ENCODE measurements at places on chromosomes 6 and 20.

GRCh38 chr6:25064006-25064405 lies 128.2 kb upstream of the RIPOR2 start:
- DNase-seq: no peak

GRCh38 chr6:134183844-134184243 lies 131.4 kb upstream of the SLC2A12 start:
- DNase-seq: no peak

- no peak for DNase-seq
These were observed 11.6 kb downstream of the TNFAIP3 start for GRCh38 chr6:137878486-137879285.

DNA sequence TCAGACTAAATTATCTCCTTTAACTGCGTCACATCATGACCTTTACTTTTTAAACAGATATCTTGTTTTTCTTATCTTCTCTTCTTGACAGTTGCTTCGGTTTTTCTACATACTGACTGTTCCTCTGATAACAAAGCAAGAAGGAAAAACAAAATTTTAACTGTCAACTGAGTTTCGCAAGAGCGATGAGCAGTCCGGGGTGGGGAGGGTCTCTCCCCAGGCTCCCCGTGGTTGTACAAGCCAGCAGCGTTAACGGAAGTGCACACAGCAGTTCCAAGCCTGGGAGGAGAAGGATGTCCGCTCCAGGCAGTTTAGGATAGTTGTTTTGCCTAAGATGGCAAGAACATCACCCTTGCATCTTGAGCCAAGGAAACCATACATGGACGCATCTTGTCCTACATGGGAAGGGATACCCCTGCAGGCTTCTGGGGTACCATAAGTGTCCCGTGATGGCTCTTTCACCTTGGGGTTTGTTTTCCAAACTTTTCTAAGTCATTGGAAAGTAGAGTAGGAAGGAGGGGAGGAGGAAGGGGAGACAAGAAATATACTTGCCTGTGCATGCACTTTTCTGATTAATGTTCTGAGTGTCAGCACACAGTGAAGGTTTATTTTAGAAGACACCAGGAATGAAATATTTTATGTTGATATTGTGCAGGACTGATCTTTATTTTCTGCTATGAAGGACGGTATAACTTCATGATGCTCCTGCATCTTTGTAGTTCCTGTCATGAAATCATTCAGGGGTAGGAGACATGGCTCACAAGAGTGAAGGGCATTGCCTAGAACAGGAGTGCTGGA lies 20.8 kb downstream of the SLC24A3 start:
- no peak for DNase-seq

DNA sequence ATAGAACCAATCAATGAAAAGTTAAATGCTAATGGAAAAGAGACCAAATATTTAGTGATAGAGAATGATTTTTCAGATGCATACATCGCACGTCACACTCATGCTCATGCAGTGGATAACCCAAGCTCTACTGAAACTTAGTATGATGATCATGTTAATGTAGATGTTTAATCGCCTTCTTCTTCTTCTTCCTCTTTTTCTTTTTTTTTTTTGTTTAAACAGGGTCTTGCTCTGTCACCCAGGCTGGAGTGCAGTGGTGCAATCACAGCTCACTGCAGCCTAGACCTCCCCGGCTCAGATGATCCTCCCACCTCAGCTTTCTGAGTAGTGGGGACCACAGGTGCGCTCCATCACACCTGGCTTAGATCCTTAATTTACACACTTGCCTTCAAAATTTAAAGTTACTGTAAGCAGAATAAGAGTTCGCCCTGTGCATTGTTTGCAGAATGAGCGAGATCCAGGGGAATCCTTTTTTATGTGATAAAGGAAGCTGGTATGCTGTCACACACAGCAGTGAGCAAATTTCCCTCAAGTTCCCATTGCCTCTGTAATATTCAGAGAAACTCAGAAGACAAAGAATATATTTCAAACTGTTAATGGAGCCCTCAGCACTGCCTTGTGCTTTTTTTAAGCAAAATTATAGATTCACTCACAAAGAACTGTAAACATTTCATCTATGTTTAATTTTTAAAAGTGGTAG lies 194.2 kb upstream of the SGK1 start:
- DNase-seq: no peak

DNA sequence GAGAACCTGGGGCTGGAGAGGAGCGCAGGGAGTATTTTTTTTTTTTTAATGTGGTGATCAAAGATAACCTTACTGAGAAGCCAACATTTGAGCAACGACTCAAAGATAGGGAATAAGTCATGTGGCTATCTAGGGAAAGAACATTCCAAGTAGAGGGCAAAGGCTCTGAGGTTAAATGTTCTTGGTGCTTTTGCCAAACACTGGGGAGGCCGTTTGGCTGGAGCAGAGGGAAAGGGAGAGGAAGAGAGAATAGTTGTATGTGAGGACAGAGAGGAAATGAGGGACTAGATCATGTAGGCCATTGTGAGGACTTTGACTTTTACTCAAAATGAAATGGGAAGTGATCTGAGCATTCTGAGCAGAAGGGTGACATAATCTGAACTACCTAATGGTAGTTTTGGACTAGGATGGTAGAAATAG lies 27.8 kb downstream of the ACSS2 start:
- DNase-seq: no peak

DNA sequence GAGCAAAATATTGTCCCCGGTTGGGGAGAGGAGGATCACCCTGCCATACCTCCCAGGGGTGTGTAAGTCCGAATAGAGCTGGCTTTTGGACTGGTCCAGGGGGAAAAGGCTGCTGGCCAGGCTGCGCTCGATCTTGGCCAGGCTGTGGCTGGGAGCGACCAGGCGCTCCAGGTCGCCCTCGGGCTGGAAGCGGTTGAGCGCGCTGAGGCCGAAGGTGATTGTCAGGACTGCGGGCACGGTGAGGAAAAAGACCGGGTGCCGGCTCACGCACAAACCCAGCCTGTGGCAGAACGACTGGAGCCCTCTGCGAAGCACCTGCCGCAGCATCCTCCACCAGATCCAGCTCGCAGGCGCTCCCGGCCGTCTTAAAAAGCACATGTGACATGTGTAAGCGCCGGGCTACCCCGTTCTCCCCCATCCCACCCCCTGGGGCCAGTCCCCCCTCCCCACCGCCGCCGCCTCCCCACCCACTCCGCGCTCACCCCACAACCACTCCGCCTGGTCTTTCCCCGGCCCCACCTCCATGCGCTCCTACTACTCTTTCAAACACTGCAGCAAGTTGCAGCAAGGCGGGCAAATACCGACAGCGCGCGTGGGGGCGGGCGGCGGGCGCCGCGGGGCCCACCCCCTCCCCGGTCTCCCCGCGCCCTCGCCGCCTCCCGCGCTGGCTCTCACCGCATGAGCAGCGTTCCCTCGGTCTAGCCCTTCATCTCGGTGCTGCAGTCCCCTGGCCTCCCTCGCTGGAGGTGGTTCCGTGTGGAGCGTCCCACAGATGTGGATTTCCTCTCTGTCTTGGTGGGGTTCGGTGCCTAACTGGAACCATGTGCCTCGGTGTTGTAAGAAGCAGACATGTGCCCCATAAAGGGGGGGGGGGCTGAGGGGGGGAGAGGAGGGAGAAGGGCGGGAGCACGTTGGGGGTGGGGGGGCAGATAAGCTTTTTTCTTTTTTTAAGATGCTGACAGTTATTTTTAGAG lies 42.4 kb downstream of the PTCHD4 start:
- DNase-seq: no peak

Measured in activated naive CD4-positive, alpha-beta T cell treated with anti-CD3 and anti-CD28 coated beads, Interleukin-2, amount 50 U/mL, for 72 hours (primary cell).